ENCODE measurements at places on chromosomes 6 and 20. TPM values are rescaled to one million over a fixed set of nuclear protein-coding genes. Genes with fewer than 3 reads are reported as not detected.

DNA sequence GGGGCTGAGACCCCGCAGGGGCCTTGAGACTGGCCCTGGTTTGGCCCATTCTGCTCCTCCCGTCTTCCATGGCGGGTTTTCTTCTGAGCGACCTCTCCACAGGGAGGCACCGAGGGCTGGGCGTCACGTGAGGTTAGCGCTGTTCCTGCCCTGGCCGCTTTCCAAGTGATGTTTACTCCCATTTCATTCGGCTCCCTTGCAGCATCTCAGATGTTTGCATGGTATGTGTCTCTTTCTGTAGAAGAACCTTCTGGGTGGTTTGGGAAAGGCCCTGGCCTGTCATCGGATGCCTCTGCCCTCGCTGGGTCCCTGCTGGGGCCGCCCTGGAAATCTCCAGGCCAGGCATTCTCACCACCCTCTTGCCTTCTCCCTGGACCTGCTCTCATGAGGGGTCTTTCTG lies 17.3 kb downstream of the RAMACL start:
- DNase-seq: peak; percentile 55

The CTCFL gene
- total RNA-seq: not detected

GRCh38 chr20:22260506-22260905 lies 323.9 kb downstream of the FOXA2 start:
- DNase-seq: no peak

DNA sequence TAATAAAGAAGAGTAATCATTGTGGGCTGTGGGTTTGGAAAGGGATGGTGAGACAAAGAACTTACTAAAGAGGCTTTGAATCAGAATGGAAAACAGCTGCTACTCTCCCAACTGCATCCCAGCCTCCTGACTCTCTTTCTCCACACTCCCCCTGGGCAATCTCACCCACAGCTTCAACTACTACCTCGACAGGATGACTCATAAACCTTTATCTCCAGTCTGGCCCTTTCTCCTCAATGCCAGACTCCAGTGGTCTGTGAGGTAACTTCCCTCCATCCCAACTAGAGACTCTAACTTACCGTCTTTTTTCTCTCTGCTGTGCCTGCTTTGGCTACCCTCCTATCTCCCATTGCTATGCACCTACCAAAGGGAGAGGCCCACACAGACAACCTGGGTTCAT lies 135.3 kb upstream of the RREB1 start:
- DNase-seq: no peak

The RAB44 gene
- not detected for total RNA-seq

DNA sequence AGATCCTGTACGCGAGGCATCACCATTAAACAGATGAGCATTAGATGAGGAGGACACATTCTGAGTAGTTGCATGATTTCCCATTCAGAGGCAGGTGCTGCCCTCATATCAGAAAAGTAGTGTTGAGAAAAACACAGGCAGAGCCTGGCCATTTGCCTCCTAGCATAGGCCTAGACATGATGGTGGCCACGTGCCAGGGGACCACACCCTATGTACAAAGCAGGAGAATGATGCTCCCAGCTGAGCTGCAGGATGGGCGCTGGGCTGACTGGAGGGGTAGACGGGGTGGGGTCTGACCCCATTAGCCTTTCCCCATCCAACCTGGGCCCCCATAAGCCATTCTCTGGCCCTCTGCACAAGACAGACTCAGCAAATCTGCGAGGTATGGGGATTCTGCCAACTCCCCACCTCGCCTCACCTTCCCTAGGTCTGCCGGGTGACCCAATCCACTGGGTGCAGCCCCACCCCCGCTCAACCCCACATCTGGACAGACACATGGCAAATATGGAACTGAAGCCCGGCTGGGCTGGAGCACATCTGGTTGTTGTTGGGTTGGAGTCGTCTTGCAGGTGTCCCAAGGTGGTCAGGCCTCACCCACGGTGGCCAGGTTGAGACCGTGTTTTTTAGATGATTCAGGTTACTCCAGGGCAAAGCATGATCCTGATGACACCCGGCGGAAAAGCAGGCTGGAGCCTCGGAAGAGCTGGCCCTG lies 13.9 kb downstream of the PI16 start:
- peak; percentile 73 for DNase-seq

The FNDC11 gene
- not detected for total RNA-seq

The SGK2 gene
- 0.90 TPM for total RNA-seq

The PHACTR1 gene
- 46.0 TPM for total RNA-seq
